ENCODE measurements at places on chromosomes 2 and 18.

DNA sequence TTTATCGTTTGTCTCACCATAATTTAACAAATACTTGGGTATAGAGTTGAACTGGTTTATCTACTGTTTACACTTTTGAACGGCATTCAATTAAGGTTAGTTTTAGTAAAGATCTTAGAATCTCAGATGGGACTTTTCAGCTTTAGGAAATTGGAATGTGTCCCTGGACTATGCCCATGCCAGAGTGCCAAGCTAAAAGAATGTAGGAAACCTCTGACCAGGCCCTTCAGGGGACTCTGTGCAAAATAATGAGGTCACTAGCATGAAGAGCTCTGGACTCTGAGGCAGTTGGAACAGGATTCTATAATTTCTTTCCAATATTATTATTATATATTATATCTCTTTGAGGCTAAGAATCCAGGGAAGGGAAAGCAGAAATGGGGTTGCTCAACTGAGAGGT is 13.5 kb downstream of the DIS3L2 start:
- no peak for DNase-seq

- no peak for DNase-seq
Observed at GRCh38 chr18:69787825-69788547, 159.7 kb downstream of the CD226 start.

DNA sequence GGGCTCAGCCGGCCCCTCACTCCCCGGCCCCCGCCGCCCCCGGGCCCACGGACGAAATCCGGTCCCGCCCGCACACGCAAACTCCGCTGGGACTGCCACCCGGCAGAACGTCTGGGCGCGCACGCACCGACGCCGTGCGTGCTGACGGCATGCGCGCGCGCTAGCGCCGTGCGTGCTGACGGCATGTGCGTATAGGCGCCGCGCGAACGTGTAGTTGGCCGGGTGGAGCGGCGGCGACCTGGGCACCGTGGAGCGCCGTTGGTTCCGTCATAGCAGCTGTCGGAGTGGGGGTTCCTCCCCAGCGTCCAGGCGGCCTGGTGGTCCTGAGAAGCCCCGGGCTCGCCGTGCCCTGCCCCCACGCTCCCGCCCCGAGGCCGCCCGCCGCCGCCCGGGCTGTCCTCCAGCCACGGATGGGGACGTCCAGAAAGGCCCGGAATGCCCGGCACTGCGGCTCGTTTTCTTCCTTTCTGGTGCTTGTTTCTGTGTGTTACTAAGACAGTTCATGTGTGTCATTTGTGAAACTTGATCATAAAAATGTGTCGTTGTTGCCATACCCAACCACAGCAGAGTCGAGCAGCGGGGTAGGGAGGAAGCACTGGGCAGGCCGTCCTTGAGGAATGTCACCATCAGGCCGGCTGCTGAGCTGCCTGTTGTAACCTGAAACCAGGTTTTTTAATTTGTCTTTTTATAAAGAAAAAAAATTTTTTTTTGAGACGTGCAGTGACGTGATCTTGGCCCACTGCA is at the start of gene TXNL4A:
Gene TXNL4A, minus strand, starts transcription at position 113 of the 744 bp plus-strand sequence. CDS start 171 bp downstream, outside the sequence.
- DNase-seq = peak; percentile 72

DNA sequence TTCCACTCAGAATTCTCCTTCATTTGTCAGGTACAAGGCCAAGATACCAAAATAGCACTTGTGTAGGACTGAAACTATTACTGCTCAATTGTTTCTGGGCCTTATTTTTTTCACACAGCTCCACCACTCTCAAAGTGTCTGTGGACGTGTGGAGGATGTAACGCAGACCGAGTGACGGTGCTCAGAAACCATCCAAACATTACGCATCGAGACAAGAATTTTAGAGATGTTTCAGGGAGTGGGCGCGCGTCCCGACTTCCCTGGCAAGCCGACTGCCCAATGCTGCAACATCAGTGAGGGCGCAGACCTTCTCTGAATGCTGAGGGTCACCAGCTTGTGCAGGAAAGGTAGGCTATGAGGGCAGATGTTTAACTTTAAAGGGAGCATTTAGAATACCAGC is 108.4 kb downstream of the GATA6 start:
- no peak for DNase-seq

- DNase-seq = no peak
Observed at GRCh38 chr2:206693399-206694137, 24.6 kb downstream of the DYTN start.

DNA sequence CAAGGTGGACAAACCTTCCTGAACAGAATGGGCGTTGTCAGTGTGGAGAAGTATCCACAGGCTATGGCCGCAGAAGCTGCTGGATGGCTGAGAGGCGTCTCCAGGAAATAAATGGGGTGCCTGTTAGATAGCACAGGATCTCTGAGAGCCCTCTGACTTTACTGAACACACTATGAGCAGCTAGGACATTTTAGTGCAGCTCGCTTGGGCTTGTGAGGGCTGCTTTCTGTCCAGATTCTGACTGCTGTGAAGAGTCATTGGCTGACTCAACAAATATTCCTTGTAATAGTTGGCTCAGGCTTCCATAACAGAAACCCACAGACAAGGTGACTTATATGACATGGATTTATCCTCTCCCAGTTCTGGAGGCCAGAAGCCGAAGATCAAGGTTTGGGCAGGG is 100.2 kb upstream of the SNTG2 start:
- no peak for DNase-seq

GRCh38 chr2:166984797-166985196 is 96.5 kb downstream of the XIRP2 start:
- DNase-seq = no peak

DNA sequence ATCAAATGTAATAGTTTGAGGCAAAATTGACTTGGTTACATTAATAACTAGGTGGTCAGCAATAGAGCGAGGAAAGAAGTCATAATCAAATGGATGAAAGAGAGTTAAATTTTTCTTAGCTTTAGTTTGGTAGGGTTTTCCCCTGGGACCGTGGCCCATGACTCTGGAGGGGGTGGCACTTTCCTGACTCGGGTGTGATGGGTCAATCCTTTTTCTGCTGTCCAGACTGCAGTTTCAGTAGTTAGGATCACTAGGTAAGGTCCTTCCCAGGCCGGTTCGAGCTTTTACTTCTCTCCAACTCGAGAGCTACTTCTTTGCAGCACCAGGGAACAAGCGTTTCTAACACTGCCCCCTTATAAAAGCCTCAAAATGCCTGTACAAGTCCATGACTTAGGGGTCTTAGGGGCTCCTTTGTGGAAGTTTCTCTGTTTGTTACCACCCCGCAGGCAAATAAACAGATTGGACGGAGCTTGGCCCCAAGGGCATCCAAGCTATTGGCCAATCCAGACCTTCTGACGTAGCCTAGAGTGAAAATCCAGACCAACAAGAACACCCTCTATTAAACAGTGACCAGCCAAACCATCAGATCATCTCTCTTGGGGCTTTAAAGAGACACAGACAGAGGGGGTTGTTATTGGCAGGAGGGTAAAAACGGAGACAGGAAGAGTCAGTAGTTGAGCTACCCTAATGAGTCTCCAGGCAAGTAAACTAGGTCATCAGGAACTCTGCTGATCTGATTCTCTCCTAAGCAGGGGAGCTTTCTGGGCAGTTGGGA is 9.4 kb upstream of the CEP68 start:
- DNase-seq = no peak

GRCh38 chr2:234951664-234952269 is at the start of gene SH3BP4:
Gene SH3BP4, plus strand, starts transcription at chr2:234952017. Its CDS starts 82,986 bp downstream, at chr2:235035003.
- no peak for DNase-seq

DNA sequence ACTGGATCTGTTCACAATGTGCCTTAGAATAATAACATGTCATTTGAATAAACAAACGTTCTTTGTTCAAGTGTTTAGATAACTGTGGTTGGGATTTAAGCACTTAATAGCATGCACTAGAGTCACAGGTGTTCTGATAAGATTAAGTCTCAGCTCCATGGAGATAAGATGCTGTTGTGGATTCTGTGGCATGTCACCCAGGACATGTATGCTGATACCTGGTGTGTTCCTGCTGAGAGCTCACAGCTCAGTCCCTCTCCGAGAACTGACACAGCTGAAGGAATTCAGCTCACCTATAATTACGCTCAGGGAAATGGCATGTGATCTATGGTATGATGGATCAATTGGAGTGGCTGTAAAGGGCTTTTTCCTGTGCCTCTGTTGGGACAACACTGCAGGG is 75.4 kb upstream of the ST6GAL2 start:
- no peak for DNase-seq

DNA sequence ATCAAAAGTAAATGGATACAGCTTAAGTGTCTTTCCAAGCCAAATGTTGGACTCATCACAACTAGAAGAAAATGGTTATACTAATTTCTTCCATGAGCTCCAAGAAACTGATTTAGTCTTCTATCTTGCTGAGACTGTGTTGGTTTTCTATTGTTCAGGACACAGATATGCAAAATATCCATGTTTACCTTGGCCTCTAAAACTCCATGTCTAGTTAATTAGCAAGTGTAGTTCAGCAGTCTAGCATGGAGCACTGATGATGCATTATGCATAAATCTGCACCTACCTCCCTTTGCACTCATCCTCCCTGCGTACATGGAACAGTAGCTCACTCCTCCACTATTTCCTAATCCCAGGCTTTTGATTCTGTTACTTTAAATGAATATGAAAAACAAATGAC is 731.4 kb upstream of the CHAC2 start:
- no peak for DNase-seq

DNA sequence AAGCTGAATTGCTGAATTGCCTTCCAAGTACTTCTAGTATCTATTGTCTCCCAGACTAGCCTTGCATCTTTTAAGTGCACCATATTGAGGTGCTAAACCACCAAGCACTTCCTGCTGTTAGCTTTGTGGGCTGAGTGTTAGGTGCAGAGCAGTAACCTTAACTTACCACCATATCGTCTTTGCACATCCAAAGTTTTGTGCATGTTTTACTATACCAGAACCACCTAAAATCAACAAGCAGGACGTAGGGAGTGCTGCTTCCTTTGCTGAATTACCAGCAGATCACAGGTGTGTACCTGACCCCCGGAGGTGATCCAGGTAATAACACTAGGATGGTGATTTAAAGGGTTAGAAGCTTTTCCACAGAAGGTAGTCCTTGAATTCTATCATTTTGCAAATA is 359.9 kb upstream of the HNRNPA3 start:
- DNase-seq = peak; percentile 5

GRCh38 chr18:78996741-78997490 is 17.3 kb downstream of the SALL3 start:
- no peak for DNase-seq

- no peak for DNase-seq
Observed at GRCh38 chr2:236242057-236242495, 22.1 kb downstream of the ASB18 start.

DNA sequence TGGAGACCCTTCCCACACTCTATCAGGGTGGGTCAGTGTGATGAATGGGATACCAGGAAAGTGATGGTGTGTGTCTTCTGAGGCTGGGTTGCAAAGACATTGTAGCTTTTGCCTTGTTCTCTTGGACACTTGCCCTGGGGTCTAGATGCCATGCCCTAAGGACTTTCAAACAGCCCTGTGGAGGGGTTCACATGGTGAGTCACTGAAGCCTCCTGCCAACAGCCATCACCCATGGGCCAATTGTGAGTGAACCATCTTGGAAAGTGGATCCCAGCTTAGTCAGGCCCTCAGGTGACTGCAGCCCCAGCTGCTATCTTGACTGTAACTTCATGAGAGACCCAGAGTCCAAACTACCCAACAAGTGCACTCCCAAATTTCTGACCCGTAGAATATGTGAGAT is 25.8 kb upstream of the IGFBP5 start:
- DNase-seq = no peak

DNA sequence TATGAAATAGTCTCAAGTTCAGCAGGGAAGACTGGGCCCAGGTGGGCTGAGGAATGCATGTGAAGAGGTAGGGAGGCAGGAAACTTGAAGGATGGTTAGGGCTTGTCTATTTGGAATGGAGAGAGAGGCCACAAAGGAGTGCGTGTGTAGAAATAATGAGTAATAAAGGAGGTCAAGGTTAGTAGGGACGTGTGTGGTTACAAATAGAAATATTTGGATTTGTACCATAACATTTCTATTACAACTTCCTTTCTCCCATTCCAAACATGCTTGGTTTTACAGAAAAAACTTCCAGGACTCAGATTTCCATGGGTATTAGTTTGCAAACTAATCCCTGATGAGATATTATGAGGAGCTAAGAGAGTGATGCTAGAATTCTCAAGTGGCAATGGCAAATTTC is 280.6 kb downstream of the NCKAP5 start:
- no peak for DNase-seq

- DNase-seq = no peak
Observed at GRCh38 chr2:188485496-188485895, 193.8 kb downstream of the GULP1 start.

GRCh38 chr2:234125451-234126145 is 75.1 kb downstream of the SPP2 start:
- no peak for DNase-seq

DNA sequence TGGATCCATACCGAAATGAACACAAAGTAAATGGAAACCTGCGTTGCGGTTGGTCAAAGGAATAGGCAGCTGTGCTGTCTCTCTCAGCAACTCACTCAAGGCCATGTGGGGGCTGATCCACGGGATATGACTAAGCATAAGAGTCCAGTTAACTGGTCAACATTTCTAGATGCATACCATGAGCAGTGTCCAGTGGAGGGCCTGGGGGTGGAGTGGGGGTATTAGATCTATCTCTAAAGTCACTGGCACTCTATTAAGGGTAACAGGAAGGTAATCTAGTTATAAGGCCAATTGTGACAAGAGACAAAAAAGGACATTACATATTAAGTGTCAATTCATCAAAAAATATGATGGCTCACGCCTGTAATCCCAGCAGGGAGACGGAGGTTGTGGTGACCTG is 136.8 kb downstream of the TTC32 start:
- no peak for DNase-seq

GRCh38 chr18:44079606-44080005 is 601.1 kb upstream of the SETBP1 start:
- DNase-seq = no peak

GRCh38 chr2:239993291-239993690 is 31.9 kb downstream of the NDUFA10 start:
- no peak for DNase-seq

DNA sequence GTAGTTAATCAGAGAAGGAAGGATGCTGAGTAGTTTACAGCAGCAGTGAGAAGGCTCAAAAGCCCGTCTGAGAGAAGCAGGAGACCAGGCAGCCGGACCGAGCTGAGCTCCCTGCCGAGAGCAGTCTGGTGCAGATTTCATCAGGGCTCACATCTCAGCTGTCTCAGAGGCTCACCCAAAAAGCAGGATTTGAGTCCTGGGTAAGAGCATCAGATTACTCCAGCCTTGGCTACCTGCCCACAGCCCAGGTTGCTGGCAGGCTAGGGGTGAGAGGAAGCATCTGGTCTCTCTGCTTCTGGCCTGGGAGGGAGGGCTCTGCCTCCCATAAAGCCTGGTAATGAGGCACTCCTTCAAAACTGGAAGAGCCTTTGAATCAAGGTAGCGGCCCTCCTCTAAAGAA is 140.5 kb downstream of the ST6GAL2 start:
- no peak for DNase-seq

DNA sequence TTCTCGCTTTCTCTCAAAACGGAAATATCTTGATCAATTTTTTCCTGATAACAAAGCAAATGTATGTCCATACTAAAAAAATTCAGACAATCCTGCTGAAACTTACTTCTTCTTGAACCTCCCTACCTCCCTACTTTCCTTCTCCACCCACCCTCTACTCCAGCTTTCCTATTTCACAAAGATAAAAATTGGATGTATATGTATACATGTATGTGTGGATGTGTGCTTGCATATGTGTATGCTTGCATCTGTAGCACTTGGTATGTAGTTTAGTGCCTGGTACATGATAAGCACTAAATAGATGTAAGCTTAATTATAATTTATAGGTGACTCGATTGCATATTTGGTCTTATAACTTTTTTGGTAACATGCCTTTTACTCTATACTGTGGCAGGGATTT is 167.5 kb upstream of the ITGA4 start:
- no peak for DNase-seq

- DNase-seq = no peak
Observed at GRCh38 chr2:53660886-53661285, 106.7 kb upstream of the CHAC2 start.

All from stimulated activated CD8-positive, alpha-beta memory T cell treated with anti-CD3 and anti-CD28 coated beads, Interleukin-7, amount 100 ng/mL, for 1 hour (primary cell).